ENCODE measurements at places on chromosomes 5 and 9.

DNA sequence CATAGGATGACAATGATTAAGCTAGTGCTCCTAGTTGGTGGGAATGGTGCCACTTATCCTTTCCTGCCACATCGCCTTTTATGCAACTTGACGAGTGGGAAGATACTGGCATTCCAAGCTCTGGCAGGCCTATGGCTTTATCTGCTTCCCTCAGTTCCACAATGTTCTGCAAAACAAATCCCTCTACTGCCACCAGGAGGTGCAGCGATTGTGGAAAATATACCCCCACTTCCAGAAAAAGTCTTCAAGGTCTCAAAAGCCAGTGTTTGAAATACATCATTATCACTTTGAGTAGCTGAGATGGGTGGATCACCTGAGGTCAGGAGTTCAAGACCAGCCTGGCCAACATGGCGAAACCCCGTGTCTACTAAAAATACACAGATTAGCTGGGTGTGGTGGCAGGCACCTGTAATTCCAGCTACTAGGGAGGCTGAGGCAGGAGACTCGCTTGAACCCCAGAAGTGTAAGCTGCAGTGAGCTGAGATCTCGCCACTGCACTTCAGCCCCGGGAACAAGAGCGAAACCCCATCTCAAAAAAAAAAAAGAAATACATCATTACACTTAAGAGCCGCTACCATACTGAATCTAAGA, 3.4 kb downstream of the CLINT1 start:
- DNase-seq = peak; percentile 76

- DNase-seq = peak; percentile 64
These were observed 81.7 kb upstream of the ZBTB43 start for GRCh38 chr9:126722922-126723806.

- no peak for DNase-seq
These were observed 9.0 kb downstream of the ABHD17B start for GRCh38 chr9:71901695-71902597.

GRCh38 chr5:57842364-57843058, 359.9 kb upstream of the ACTBL2 start:
- no peak for DNase-seq

DNA sequence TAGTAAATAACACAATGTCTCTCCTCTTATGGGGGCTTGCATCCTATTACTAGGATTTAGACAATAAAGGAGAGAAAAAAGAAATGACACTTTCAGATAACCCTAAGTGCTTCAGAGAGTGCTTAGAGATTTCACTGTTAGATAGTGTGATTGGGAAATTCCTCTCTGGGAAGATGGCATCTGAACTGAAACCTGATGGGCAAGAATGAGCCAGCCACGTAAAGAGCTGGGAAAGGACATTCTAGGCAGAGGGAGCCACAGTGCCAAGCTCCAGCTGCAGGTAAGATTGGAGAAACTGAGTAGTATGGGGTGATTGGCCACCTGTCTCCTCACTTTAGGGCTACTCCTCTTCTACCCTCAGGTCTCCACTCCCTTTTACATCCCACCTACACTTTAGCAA, 14.5 kb downstream of the CDO1 start:
- no peak for DNase-seq

DNA sequence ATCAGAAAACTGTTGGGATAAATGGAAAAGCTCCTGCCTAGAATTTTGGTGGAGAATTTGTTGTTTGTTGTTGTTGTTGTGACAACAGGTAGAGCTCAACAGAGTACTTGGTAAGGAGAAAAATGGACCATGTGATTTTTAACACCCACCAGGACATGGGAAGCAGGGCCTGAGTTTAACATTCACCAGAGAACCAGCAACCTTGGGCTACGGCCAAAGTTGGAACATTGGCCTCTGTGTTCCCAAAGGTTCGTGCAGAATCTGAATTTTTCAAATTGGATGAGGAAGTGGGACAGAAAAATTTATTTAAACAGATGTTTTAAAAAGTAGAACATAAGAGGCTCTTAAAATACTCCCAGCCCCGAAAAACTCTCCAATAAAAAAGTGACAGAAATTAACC, 127.0 kb downstream of the GNA14 start:
- no peak for DNase-seq

GRCh38 chr5:151490627-151491026, 43.2 kb downstream of the SLC36A1 start:
- no peak for DNase-seq

GRCh38 chr5:126445502-126446174, 22.4 kb downstream of the GRAMD2B start:
- no peak for DNase-seq

- no peak for DNase-seq
These were observed 26.2 kb downstream of the AKNA start for GRCh38 chr9:114361542-114361941.

DNA sequence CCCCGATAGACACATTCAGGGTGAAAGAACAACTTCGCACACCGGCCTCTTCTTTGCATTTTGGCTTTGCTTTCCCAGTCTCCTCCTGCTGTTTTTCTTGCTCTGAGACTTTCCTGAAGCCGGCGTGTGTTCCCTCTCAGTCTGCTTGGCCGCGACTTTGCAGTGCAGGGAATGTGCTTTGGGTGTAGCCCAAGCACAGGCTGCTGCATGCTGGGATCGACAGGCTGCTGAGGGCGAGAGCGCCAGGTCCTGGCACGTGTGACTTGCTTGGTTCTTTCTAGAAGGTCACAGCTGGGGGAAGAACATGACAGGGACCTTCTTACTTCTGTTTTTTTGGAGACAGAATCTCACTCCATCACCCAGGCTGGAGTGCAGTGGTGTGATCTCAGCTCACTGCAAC, 40.6 kb downstream of the TENT4A start:
- DNase-seq = no peak

- no peak for DNase-seq
These were observed 179.0 kb downstream of the ROR2 start for GRCh38 chr9:91771027-91771426.

- DNase-seq = no peak
These were observed 273.2 kb downstream of the SAXO1 start for GRCh38 chr9:18759827-18760226.

DNA sequence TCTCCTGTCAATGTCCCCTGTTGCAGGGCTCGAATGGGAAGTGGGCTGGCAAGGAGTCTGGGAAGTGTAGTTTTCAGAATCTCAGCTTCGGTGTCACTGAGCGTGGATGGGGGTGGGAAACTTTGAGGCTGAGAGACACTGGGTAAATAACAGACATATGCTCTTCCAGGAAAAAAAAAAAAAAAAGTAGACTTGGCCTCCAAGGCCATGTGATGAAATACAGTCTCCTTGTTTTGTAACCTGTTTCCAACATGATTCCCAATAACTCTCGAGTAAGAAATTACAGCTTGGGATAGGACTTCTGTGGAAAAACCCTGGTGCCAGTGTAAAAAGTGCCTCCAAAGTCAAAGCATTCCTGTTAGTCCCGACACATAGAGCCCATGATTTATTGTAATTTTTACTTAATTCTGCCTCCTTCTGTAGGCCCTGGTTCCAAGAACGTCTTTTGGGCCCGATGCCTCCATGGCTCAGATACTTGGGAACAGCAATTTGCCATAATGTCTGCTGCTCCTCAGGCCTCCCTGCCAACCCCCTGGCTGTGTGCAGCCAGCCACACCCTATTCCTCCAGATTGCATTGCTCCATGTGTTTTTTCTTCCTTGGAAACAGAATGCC, 119.5 kb upstream of the TNC start:
- DNase-seq = no peak

DNA sequence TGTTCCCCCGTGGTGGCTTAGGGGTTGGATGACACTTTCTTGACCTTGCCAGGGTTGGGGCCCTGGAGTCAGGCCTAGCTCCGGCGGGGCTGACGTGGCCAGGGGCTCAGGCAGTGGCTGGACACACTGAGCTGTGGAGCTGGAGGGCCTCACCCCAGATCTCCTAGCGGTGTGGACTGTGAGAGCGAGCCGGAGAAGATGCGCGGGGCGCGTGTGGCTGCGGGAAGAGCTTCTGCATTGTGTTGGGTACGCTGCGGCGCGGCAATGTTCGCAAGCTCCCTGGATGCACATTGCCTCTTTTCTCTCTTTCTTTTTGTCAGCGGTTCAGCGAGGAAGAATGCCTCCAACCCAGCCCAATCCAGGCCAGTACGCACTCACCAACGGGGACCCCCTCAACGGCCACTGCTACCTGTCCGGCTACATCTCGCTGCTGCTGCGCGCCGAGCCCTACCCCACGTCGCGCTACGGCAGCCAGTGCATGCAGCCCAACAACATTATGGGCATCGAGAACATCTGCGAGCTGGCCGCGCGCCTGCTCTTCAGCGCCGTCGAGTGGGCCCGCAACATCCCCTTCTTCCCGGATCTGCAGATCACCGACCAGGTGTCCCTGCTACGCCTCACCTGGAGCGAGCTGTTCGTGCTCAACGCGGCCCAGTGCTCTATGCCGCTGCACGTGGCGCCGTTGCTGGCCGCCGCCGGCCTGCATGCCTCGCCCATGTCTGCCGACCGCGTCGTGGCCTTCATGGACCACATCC, 4.8 kb downstream of the NR2F1 start:
- DNase-seq = no peak

- no peak for DNase-seq
These were observed 8.3 kb downstream of the DOLPP1 start for GRCh38 chr9:129089246-129089645.

DNA sequence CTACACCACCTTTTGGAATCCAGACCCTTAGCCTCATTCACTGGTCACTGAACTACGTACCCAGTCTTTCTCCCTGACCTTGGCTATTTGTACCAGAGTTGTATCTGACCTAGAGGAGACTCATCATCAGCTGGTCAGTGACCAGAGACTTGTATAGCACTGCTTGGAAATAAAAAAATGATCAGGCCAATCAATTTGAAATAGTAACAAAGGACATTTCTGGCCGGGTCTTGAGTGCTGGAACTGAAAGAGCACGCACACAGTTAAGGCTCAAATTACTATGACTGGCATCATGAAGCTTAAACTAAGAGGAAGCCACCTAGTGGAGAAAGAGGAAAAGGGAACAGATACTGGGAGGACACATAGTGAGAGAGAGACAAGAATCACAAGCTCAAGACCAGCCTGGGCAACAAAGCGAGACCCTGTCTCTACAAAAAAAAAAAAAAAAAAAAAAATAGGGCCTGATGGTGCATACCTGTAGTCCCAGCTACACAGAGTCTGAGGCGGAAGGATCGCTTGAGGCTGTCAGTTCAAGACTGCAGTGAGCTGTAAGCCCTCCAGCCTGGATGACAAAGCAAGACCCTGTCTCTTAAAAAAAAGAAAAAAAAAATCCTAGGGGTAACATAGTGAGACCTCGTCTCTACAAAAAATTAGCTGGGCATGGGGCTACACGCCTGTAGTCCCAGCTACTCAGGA, 12.8 kb upstream of the SRP19 start:
- peak; percentile 83 for DNase-seq

DNA sequence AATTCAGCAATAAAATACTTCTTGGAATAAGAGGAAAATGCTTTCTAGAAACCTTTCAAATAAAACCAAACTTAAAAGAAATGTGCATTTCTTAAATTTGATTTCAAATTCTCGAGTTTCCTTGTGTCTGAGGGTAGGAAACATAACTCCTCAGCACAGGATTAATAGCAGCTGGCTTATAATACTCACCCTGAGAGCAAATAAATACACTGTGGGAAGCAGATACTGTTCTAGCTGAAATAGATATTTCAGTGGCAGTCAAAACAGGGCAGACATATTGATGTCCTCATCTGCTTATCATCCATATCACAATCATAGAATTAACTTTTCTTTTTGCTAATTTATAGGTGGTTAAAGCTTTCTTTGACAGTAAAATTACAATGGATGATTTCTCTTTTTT, 24.1 kb upstream of the FEM1C start:
- DNase-seq = no peak

GRCh38 chr9:22079873-22080341, 70.8 kb upstream of the CDKN2B start:
- DNase-seq = no peak

GRCh38 chr9:132147331-132147730, 14.5 kb upstream of the NTNG2 start:
- DNase-seq = no peak

DNA sequence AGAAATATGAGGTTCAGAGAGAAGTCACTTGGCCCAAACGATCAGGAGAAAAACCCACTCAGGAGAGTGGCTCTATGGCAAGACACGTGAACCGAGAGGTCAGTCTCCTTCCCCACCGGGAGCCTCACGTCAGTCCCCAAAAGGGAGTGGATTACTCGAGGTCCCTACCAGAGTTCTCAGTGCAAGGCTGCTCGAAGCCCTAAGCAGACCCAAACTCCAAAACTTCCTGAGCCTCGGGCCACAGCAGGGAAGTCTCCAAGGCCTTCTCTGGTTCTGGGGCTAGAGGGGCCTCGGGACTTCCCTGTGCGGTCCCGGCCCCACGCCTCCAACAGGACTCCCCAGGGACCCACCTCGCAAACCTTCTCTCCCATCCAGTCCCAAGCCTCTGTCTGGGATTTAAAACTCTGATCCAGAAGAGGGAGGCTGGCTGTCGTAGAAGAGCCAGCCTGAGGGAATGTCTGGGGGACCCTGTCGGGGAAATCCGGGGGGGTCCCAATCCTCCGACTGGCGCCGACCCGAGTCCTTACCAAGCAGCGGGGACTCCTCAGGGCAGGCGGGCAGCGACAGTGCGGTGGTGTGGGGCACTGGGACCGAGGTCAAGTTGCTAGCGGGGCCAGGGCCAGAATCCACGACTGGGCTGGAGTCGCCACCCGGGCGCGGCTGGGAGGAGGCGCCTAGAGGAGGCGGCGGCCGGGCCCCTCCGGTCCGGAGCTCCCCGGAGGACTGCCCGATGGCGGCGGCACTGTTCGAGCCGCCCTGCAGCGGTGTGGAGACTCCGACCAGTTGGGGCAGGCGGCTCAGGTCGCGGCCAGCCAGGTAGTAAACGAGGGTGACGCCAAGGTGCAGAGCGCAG, 679 bp downstream of the B4GALT1 start:
- DNase-seq = no peak

DNA sequence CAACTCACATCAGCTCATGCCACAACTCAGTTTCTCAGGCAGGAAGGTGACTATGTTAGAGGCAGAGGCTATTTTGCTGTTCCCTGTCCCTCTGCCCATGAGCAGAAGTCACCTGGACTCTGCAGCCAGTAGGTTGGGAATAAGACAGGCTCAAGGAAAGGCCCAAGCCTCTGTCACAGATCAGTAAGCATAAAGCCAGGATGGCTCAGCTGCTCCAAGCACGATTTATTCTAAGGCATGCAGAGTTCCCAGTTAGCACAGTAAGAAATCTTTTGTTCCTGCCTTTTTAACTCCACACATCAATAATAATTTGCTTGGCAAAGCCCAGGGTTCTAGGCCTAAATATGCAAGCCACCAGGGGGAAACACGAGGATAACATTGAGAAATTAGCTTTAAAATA, 249.0 kb upstream of the ADRA1B start:
- DNase-seq = no peak

- no peak for DNase-seq
These were observed 90.0 kb downstream of the ARRDC3 start for GRCh38 chr5:91293131-91293530.

Measured in T47D (cell line).